ENCODE measurements at places on chromosomes 7 and 10.

- no peak for DNase-seq
These were observed 183.1 kb downstream of the EXOC4 start for GRCh38 chr7:133436014-133436428.

- DNase-seq, result no peak
These were observed 97.2 kb downstream of the GALNT17 start for GRCh38 chr7:71229148-71229547.

- no peak for DNase-seq
These were observed 13.6 kb downstream of the CNPY1 start for GRCh38 chr7:155532792-155533119.

GRCh38 chr10:52279546-52279945, 34.5 kb upstream of the DKK1 start:
- no peak for DNase-seq

DNA sequence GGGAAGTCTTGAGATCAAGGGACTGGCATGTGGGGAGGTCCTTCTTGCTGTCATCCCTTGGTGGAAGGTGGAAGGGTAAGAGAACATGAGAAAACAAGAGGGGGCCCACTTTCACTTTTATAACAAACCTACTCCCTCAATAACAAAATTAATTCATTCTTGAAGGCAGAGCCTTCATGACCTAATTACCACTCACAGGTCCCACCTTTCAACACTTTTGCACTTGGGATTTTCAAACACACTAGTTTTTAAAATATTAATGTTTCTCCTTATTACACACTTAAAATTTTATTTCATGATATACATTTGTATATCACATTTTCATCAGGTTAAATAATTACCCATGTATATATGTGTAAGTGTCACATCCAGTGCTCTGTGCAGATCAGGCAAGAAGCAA, 2.0 kb downstream of the ST7 start:
- no peak for DNase-seq

DNA sequence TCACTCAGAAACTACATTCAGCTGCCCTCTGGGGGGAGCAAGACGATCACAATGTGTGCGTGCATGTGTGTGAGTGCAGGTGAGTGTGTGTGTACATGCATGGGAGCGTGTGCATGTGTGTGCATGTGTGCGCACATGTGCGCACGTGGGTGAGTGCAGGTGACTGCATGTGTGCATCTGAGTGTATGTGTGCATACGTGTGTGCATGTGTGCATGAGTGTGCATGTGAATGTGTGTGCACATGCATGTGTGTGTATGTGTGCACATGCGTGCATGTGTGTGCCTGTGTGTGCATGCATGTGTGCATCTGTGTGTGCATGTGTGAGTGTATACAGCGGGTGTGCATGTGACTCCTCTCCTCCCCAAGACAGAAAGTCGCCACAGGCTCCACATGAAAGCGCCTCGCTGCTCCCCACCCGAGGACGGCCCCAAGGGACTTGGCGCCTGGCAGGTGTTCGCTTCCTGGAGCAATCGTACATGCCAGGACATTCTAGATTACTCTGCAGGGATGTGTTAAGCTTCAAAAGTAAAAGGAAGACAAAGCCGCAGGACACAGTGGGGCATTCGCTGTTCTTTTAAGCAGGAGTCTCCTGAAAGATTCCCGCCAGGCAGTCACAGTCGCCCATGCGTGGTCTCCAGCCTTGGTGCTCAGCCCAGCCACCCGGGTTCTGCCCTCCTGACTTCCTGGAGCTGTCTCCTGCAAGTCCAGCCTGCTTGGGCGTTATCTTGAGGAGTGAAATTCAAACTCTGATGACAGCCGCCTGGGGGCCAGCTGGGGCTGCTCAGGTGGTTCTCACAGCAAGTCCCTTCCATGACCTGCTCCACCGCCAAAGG, 42.0 kb upstream of the ADGRA1 start:
- no peak for DNase-seq

- DNase-seq, result no peak
These were observed 84.1 kb downstream of the CPXM2 start for GRCh38 chr10:123807444-123808035.

DNA sequence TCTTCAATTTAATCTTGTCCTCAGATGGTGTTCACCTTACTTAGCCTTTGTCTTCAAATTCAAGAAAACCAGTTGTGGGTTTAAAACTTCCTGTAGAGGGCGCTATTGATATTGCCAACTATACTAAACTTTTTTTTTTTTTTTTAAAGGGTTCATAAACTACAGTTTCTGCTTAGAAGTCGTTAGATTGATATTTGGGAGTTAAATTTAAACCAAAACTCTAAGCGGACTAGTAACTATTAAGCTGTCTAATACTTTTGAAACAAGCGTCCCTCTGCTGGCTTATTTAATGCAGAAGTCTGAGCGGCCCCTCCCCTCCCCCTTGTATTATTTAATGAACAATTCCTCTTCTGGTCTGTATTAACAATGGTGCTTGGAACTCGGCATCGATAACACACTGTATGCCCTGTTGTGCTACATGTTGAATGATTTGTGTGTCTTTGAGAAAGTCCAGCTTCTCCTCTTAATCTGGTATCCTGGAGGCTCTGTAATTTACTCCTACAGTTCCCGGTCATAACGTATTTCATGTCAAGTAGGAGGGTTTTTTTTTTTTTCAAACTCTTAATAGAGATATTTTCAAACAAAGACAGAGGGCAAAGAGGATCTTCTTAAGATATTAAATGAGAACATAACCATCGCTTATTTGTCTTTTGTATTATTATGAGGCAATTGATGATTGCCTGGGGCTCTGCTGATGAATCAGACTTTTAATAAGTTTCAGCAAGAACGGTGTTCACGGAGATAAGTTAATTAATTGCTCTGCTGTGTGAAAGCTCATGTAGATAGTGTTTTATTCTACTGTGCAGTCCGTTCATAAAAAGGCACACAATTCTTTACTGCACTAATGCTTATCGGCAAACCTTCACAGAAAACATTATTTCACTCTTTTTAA, 22.6 kb upstream of the CREB5 start:
- DNase-seq, result no peak

DNA sequence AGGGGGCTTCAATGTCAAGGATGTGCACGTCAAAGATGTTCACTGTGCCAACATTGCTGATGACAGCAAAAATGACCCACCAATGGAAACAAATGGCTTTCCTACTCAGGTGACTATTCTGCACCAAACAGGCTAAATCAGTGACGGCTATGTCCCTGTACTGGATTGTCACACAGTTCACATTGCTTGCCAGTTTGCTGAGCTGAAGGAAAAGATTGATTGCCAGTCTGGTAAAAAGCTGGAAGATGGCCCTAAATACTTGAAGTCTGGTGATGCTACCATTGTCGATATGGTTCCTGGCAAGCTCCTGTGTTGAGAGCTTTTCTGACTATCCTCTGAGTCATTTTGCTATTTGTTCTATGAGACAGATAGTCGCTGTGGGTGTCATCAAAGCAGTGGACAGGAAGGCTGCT, 202.2 kb upstream of the ETV1 start:
- no peak for DNase-seq

Measured in CD4-positive, alpha-beta T cell treated with Interferon alpha-2 for 1 hour (primary cell).